Uterus (tissue), 4 donors: ENCODE measurements at places on chromosomes 7 and 10. TPM values are rescaled to one million over a fixed set of nuclear protein-coding genes. Genes with fewer than 3 reads are reported as not detected.

The NPC1L1 gene
- not detected for total RNA-seq

The ANLN gene
- total RNA-seq: 0.26 TPM

The FAM25A gene
- not detected for total RNA-seq

The UNC5B gene
- 26.6 TPM for total RNA-seq

The SEMA3C gene
- 371 TPM for total RNA-seq

The FOXP2 gene
- total RNA-seq: 17.8 TPM

The TSPAN33 gene
- 3.9 TPM for total RNA-seq

The PDE1C gene
- 15.9 TPM for total RNA-seq

The RNF133 gene
- not detected for total RNA-seq

The ANKRD22 gene
- total RNA-seq: not detected

The TBC1D12 gene
- total RNA-seq: 7.2 TPM

The LIPJ gene
- total RNA-seq: 1.2 TPM

The GIMAP4 gene
- 116 TPM for total RNA-seq

The COL1A2 gene
- total RNA-seq: 231 TPM

DNA sequence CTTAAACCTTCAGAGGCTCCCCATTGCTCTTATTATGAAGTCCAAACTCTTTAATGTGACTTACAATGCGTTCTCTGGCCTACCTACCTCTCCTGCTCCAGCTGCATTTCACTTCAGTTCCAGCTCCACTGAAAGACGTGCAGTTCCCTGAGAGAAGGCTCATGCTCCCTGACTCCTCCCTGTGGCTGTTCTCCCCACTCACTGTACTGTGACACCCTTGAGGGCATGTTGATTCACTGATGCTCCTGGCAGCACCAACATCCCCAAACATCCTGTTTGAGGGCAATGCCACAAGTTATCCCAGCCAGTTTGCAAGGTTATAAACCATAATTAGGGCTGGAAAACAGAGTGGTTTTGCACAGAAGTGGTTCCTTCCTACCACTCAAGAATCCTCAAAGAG is 111.2 kb downstream of the LSM5 start:
- DNase-seq: no peak

GRCh38 chr10:78906734-78907390 is 161.9 kb upstream of the ZMIZ1 start:
- DNase-seq: peak; percentile 9

- DNase-seq: no peak
These were observed 98.6 kb downstream of the ARID5B start for GRCh38 chr10:62000037-62000603.

- DNase-seq: no peak
These were observed 86.5 kb downstream of the PPP1R3A start for GRCh38 chr7:113832196-113832745.

GRCh38 chr10:47152861-47153349 is 147.1 kb upstream of the GDF10 start:
- no peak for DNase-seq

DNA sequence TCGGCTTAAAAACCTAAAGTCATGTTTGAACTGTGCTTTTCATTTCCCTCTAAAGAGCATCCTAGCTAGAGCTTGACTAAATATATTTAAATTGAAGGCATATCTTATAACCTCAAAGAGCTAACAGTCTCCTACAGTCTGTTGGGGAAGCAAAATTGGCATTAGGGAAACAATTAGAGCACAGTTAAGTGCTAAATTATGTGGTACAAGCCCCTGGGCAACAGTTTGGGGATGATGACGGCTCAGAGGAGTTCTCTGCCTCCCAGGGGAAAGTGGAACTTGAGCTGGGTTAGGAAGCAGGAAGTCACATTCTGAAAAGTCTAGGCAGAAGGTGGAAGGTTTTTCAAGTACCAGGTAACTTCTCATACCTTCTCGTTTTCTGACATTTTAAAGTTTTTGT is 18.6 kb upstream of the GOT1 start:
- DNase-seq: no peak

- DNase-seq: no peak
These were observed 29.9 kb downstream of the TCF7L2 start for GRCh38 chr10:112979927-112980326.

- no peak for DNase-seq
These were observed 90.3 kb downstream of the CPEB3 start for GRCh38 chr10:92200564-92200963.

DNA sequence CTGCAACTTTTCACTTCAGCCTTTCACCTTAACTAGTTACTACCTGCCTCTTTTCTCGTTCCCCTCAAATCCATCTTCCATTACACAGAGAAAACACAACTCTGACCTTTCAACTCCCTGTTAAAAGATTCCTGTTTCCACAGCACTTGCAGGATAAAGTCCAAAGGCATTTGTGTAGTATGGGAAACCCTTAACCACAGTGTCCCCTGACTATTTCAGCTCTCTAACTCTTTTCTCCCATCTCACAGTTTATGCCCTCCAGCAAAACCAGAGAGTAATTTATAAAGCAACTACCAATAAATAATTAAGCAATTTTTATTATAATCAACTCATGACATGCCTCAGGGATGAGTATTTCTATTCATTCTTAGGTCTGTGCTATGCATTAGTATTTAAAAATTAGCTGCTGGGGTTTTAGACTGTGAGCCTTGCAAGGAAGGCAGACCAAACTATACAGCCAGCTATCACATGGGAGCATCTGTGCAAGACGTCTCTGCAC is 51.0 kb downstream of the COL1A2 start:
- no peak for DNase-seq

GRCh38 chr7:112395411-112395810 is 54.8 kb upstream of the IFRD1 start:
- DNase-seq: no peak

DNA sequence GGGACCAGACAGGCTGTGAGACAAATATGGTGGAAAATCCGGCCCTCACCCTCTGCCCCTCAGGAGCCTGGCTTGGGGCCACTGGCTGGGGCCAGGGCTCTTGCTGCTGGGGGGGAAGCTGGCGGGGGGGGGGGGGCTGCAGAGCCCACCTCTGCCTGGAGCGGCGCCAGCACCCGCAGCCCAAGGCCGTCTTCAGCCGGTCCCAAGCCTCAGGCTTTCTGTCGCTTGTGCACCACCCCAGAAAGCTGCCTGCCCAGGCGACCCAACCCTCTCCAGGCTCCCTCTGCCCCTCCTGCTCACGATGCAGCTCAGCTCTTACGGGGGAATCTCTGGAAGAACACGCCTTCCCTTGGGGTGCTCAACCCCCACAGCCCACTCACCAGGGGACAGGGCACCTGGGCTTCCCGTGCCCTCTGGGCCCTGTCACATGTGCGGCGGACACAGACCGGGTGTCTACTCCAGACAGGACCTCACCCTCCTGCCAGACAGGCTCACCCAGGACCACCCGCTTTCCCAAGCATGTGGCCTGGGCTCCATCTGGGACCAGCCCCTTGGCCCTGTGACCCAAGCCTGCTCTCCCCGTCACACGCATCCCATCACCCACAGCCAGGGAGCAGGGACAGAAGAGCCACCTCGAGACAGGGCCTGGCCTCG is 43.9 kb downstream of the DPYSL4 start:
- DNase-seq: no peak

DNA sequence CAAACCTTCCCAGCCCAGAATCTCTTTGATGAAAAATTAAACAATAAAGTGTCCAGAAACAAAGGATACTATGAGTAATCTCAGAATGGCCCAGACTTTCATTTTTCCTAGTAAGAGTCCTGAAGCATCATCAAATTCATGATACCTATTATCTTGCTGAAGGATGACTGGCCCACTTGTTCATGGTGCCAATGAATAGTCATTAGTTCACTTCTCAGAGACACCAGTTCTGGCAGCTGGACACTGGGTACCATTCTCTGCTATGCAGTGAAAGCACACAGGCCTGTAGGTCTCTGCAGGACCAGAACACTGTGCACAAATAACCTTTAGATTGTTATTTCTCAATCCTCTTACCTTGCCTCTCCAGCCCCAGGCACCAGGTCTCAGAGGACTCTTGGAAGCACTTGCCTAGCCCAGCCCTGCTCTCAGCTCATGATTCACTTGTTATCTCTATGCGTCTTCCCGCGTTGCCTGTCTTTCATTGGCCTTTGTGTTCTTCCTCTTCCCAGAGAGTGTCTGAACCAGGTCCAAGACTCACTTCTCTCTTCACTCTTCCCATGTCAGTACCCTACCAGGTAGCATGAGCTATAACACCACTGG is 98.1 kb upstream of the AGBL3 start:
- DNase-seq: no peak

- DNase-seq: no peak
These were observed 48.3 kb downstream of the ADCYAP1R1 start for GRCh38 chr7:31100445-31100844.

DNA sequence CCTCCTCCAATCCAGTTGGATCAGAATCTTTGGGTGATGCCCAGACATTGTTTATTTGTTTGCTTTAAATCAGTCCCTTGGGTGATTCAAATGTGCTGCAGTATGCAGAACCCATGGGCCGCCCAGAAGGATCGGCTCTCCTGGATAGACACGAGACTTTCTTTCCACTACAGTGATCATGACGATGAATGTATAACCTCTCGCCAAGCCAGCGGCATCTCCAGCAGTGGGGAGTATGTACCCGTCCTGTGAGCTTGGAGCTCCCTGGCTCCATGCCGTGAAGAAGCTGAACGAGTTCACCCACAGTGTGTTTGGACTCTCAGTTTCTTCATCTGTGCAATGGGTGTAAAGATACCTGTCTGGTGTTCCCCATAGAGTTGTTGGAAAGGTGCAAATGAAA is 162.3 kb downstream of the CAMK1D start:
- no peak for DNase-seq

- DNase-seq: no peak
These were observed 12.7 kb downstream of the RET start for GRCh38 chr10:43089519-43089918.

DNA sequence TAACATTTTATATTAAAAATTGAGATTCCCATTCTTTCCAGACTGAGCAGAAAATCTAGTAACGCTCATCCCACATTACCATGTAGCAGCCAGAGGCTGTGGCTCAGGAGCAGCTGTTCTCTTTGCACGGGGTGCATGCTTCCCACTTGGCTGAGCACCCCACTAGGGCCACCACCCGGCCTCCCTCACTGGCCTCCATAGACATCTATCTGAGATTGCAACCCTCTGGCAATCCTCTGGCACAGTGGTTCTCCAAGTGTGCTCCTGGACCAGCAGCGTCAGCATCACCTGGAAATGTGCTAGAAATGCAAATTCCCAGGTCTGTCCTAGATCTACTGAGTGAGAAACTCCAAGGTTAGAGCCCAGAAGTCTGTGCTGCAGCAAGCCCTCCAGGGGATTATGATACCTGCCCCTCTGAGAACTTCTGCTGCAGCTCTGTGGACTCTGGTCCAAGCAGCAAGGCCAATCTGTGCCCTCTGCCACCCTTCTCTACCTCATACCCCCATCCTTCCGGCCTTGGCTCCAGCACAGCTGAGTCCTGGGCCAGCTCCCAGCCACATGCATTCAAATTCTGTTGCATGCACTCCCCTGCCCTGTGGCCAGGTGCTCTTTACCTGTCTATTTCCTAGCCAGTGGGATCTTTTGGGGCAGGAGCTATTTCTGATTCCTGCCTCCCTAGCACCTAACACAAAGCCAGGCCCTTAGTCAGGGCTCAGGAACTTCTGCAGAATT is 301.5 kb downstream of the GRID1 start:
- DNase-seq: no peak

GRCh38 chr10:109902992-109903947 is 20.0 kb downstream of the XPNPEP1 start:
- DNase-seq: no peak

DNA sequence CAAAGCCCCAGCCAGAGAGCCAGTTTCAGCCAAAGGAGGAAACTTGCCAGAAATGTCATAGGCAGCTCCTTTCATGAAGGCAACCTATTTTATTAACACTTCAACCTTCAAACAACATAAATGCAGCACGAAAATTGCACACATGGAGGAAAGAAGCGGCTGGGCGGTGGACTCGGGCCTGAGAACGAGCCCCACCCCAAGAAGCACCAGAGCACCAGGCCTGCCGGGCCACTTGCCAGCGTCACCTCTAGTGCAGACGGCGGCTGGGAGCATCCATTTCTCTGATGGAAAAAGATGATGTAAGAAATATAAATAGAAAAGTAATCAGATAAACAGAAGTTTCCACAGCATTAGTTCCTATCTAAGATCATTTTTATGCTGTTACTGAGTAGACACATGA is 100.0 kb downstream of the TCERG1L start:
- DNase-seq: no peak

- DNase-seq: no peak
These were observed 15.9 kb upstream of the AKR1E2 start for GRCh38 chr10:4810092-4810491.

GRCh38 chr7:43943417-43944187 is 17.4 kb downstream of the UBE2D4 start:
- no peak for DNase-seq

- DNase-seq: peak; percentile 22
These were observed 123.6 kb downstream of the RNF32 start for GRCh38 chr7:156764016-156764669.
